ENCODE measurements at places on chromosomes 7 and 10.

GRCh38 chr7:55591282-55591931 lies 19.1 kb upstream of the VOPP1 start:
- DNase-seq = no peak

DNA sequence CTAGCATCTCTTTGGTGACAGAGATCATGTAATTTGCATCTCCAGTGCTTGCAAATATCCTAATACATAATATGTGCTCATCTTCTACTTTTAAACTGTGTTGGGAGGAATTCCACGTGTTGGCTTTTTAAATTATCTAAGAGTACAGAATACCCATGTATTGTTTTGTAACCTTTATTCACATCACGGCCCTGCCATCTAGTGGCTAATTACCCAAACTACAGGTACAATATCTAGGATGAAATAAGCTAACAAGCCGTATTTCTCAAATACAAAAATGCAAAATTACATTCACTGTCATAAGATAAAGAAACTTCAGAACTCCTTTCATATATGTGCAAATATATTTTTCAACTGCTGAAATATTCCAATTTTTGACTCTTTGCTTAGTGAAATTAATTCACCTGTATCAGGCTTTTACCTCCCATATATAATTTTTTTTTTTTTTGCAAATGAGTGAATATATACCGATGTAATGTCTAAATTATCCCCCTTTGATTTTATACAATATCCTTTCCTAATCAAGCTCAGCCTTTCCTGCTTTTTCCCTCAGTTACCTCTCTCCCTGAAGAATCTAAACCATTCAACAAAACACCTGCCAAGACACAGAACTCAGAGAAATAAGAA lies 30.3 kb upstream of the LSM8 start:
- DNase-seq = no peak

DNA sequence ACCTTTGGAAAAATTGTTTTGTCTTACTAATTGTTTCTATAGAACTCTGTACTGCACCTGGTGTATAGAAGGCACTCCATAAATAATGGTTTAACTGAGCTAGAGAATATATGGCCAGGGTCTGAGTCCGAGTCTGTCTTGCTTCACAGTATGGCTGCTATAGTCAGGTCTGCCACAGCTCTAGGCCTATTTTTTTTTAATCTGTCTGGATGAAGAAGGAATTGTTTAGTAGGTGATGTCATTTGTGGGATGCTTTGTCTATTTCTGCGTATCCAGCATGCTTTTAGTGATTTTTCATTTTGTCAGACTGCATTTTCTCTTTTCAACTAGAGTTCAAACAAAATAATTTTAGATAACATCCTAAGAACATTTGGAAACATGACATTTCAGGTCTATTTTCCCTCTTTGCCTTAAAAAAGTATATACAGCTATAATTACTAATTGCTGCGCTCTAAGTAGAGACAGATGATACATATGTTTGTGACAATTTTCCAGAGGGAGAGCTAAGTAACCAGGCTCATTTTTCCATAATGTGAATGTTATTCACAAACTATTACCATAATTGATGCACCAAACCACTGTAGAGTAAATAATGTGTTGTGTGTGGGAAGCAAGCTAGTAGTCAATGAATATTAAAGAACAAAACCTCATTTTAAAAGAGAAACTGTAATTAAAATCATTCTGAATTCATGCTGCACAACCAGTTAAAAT lies 361.7 kb downstream of the AUTS2 start:
- no peak for DNase-seq

DNA sequence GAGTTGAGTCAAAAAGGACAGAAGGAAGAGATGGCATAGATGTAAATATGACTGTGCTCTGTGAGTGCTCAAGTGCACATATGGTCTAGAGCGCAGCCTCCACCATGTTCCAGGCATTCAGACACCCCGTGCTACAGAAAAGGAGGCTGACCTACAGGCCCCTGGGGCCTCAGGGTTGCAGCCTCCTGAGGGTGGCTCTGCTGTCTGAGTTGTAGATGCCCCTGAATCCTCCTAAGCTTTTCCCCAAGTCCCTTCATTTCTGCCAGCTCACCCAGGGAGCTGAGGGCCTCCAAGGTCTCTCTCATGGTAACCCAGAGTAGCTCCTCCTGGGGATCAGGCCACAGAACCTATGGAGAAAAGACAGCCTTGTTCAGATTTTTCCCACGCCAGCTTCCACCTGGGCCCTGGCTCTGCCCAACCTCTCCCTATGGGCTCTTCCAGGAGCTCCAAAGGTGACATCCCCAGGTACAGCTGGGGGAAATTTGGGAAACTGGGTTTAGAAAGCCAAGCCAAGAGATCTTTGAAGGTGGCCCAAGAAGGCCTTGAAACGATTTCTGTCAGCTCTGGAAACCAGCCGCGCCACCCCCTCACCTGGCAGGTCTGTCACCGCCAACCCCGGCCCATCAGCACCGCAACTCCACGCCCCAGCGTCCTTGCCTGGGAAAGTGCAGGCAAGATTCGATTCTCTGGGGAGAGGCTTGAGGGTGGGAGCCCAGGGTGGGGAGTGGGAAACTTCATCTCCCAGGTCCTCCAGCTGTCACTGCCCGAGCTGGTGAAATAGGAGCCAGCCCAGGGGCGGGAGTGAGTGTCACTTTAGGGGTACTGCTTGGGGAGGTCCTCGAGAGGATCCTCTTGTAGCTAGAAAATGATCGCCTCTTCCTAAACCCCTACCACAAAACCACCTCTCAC lies 2.4 kb downstream of the ZNF467 start:
- DNase-seq = no peak

- DNase-seq = no peak
Observed at GRCh38 chr7:133293384-133294160, 40.7 kb downstream of the EXOC4 start.

GRCh38 chr10:28926932-28927331 lies 249.6 kb downstream of the BAMBI start:
- no peak for DNase-seq

DNA sequence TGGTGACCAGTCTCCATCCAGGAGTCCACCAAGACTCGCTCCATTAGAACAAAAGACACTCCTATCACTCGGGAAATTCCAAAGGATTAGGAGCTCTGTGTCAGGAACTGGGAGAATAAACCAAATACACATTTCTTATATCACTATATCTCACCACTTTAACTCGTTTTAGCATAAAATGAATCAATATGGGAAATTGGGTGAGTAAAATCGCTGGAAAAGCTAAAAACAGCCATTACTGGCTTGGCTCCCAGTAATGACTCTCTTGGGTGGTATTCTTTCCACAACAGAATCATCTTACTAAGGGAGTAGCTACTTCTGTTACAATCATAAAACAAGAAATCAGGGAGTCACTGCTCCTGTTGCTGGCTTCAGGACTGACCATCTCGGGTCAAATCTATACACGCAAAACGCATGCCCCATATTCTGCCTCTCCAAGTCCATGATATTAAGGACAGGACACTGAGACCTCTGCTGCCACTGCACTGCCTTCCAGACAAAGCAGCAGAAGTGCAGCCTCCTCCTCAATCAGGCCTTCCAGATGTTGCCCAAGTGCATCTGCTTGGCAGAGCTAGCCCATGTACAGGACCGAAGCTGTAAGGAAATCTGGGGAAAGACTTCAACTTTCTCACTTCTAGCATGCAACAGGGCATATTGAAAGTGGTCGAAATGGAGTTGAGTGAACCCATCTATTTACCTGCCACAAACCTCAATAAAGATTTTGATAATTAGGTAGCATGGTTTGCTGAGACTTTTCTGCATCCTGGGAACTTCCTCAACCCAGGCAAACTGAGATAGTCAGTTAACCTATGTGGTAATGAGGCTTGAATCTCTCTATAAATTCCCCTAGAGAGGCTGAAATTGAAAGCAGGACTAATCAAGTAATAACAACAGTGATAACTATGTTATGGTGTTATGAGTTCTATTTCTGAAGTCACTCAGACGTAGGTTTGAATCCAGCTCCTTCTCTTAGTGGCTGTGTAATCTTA lies 14.4 kb upstream of the PANK1 start:
- DNase-seq = no peak

DNA sequence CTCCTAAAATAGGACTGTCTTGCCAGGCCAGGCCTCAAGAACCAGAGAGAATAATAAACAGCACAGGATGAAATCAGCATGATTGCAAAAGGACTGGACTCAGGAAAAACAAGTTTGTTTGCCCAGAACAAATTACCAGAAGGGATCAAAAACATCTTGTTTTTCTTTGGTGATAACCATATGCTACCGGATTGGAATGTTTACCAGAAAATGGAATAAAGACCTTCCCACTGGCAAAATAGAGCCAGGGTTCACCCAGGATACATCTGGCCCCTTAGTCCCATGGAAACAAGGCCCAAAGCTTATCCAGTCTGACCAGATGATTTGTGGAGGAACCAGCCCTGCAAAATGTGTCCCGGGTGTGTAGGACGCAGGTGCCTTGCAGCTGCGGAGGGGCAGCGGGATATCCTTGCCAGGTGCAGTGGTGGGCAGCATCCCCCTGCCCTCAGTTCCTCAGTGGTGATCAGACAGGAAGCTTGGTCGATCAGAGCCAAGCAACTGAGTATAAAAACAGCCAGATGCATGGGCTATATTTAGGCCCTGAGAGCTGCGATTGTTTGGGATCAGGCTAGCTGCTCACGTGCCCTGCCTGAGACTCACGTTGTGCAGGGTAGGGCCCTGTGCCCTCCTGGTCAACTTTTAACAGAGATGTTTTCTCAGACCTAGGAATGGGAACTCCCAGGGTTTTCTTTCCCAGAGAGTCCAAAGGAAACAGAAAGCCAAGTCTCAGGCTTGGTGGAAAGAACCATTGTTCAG lies 4.6 kb upstream of the ZNF22 start:
- no peak for DNase-seq

DNA sequence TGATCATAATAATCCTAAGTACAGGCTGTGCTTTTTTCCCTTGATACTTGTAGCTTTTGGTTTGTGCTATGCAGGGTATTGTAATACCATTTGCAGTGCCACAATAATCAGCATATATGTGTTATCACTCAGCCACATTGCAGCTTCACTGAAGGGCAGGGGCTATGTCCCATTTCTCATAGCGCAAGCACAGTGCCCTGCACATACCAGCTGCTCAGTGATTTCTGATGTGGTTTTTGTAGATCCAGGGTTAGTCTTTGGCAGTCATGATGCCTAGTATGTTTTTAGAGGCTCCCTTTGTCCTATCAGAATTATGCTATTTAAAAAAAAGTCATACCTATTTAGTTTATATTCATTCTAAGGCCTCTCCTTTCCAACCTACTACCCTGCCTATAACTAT lies 25.8 kb downstream of the MET start:
- no peak for DNase-seq

All from stimulated activated CD4-positive, alpha-beta T cell treated with anti-CD3 and anti-CD28 coated beads, Interleukin-12 subunit alpha, Interleukin-12 subunit beta, amount 100 ng/mL, for 24 hours (primary cell).